Fibroblast of skin of right biceps (primary cell): ENCODE measurements at places on chromosomes 12 and 14.

- DNase-seq: no peak
Observed at GRCh38 chr12:33514893-33515292, 75.3 kb upstream of the SYT10 start.

- no peak for DNase-seq
Observed at GRCh38 chr12:106364261-106364660, 6.7 kb downstream of the POLR3B start.

- no peak for DNase-seq
Observed at GRCh38 chr14:73712540-73713180, 1.5 kb downstream of the PNMA1 start.

DNA sequence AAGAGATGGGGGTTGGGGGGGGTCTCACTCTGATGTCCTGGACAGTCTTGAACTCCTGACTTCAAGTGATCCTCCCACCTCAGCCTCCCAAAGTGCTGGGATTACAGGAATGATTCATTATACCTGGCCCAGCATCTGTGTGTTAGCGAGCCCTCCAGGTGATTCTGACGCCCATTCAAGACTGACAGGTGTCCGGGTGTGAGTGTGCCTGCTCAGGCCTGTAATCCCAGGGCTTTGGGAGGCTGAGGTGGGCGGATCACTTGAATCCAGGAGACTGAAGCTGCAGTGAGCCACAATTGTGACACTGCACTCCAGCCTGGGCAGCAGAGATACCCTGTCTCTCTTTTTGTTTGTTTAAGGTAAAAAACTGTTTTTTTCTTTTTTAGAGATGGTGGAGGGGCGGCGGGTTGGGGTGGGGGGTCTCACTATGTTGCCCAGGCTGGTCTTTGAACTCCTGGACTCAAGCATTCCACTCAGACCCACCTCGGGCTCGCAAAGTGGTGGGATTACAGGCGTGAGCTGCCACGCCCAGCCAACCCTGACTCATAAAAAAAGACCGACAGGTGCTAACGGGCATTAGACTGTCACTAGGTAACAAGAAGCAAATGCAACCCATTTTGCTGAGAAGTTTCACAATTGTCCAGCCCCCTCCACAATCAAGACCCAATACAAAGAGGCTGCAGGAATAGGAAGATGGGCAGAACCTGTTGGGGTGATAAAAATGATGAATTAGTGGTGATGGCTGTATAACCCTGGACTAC, 4.7 kb downstream of the VSIG10 start:
- DNase-seq: no peak

DNA sequence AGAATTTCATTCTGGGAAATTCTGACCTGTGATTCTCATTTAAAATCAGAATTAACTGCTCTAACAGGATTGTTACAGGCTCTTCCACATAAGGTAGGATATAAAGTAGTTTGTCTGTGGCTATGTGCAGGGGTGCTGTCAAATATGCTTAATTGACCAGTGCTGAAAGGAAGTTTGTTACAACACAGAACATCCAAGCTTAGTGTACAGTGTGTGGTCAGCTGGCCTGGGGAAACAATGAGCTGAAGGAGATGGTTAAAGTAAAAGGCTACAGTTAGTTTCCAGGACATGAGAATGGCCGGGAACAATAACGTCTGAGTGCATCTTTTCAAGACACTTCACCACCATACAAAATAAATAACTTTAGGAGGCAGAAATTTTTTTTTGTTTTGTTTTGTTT, 68.0 kb downstream of the PKP2 start:
- DNase-seq: no peak

DNA sequence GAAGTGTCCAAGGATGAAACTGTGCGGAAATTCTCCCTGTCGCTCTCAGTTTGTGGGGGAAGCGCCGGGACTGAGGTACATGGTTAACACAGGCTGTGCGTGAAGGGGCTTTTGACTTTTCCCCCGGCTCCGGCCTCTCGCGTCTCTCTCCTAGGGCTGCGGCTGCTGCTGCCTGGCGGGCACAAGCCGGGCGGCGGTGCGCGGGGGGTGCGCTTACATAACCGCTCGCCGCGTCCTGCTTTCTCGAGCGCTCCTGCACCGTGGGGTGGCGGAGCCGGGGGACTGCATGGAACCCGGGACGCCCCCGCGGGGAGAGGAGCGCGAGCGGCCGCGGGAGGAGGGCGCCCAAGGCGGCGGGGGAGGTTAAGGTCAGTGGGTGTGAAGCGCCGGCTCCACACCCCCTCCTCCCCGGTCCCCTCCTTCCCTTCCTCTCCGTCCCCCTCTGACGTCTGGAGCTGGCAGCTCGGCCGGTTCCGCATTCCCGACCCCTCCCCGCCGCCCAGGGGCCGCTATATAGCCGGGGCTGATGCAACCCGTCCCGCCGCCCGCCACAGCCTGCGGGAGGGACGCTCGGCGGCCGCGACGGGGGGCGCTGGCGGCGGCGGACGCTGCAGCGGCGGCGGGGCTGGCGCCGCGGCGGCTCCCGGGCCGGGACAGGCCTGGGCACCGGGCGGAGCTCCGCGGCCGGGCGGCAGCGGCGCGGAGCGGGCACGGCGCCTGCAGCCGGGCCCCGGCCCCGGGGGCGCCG, at the start of gene JDP2:
Gene JDP2, plus strand, starts transcription at position 541 of the 748 bp plus-strand sequence. CDS start 9,899 bp downstream, outside the sequence.
- peak; percentile 92 for DNase-seq

- DNase-seq: peak; percentile 88
Observed at GRCh38 chr14:87133073-87133801, 859.7 kb downstream of the GALC start.

DNA sequence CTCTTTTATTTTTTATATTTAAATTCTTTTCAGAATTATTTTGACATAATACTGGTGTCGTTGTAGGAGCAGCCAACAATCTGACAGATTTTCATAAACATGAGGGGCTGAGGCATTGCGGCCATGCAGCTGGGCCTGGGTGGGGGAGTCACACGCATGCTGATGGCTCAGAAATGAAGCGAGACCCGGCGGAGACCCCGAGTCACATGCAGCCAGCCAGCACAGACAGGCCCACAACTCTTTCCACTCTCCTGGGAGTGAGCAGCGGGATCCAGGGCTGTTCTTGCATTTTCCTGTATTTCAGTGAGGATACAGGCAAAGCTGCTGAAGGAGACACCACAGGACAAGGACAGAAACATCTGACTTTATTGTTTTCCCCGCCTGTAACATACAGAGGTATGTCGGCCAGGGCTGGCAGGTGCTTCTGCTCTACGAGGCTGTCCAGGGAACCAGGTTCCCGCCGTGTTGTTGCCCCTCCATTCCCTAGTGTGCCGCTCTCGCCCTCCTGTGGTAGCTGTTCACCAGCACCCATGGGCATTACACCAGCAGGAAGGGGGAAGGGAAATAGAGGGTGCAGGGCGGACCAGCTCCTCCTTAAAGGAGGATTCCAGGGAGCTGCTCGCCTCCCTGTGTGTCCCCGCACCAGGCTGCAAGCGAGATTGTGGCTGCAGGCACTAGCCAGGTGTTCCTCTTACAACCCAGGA, 30.5 kb downstream of the FZD10 start:
- DNase-seq: no peak

DNA sequence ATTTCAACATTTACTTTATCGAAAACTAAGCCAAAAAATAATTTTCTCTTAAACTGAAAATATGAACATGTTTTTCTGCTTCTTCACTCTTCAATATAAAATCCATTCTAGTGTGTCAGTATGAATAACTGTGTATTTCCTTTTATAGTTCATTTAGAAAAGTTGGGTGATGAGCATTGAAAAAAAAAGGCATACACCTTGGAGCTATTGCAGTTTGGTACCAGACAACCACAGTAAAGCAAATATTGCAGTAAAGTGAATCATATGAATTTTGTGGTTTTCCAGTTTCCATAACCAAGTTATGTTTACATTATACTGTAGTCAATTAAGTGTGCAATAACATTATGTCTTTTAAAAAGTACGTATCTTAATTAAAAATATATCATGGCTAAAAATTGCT, 195.0 kb upstream of the FOXG1 start:
- peak; percentile 57 for DNase-seq

- no peak for DNase-seq
Observed at GRCh38 chr12:4212845-4213244, 60.7 kb upstream of the CCND2 start.

- no peak for DNase-seq
Observed at GRCh38 chr14:94582199-94582750, 1.0 kb downstream of the SERPINA5 start.

DNA sequence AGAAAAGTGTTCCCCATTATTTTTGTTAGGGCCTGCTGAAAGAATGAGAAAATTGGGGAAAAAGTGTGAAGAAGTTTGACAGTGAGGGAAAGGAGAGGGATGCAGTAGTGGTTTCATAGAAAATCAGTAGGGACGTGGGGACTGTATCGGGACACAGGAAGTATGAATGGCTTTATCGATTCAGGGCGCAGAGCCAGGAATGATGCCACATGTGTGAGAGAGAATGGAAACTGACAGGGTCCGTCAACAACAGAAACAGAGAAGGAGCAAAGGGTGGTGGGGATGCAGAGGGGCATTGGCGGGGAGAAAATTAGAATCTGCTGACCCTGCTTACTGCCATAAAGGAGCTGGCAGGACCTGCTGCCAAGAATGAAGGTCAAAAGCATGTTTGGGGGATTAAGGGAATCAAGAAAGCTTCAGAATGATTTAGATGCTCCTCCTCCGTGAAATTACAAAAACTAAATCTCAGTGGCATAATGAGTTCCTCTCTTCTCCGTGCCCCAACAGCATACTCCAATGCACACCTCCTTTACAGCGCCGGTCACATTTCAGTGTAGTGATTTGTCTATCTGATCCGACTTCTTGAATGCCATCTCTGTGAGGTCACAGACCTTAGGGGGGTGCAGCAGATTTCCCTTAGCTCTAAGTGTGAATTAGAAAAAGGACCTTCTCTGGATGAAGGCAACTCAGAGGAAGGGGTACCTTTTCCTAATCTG, 92.6 kb downstream of the EMP1 start:
- peak; percentile 56 for DNase-seq

- no peak for DNase-seq
Observed at GRCh38 chr14:23085458-23085857, 9.5 kb downstream of the ACIN1 start.
